ENCODE measurements at places on chromosomes 13 and 19.
A peak's percentile ranks its signal among the peaks of the same experiment; 100 is the strongest.

- DNase-seq, result no peak
Observed at GRCh38 chr13:109938255-109938936, 152.0 kb upstream of the IRS2 start.

GRCh38 chr19:46014941-46015686, 7.7 kb downstream of the PGLYRP1 start:
- DNase-seq, result peak; percentile 67

DNA sequence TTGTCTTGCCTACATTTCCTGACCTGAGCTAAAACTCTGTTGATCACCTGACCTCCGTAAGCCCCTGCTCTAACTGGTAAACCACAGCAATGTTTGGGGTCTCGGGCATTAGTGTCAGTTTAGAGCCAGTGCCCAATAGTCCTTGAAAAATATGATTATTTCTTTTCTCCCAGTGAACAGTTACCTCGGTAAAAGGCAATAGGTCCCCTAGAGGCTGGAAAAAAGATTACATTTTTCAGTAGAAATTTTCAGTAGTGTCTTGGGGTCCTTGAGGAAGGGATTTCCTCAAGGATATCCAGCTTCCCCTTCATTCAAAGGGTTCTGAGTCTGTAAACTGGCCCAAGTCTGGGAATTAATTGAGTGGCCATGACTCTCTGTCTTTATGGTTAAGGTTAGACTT, 177.5 kb downstream of the SLC7A1 start:
- DNase-seq, result no peak

DNA sequence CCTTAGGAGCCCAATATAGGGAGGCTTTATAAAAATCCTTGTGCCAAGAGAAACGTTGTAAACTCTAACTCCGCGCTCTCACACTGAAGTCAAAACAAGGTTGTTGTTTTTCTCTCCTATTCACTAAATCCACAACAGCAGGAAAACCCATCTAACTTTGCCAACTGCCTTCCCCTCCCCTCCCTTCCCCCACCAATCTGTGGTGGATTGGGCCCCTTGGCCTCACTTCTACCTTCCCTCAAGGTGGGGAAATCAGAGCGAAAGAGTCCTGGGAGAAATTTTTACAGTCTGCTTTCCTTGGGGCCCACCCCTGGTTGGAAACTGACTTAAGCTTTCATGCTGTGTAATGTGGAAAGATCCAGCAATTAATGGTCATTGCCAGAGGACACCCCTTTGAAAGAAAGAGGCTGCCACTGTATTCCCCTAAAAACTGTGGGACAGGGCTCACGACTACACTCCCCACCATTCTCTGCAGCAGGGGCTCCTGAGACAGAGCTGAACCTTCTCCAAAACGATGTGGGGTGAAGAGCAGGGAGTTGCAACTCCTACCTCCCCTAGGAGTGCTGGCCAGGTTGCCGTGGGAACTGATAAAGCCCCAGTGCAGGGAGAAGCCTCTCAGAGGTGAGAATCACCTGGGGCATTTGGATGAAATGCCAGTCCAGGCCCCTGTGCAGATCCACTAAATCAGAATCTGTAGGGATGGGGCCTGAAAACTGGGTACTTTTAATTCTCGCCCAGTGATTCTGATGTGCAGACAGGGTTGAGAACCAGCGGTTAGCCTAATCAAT, 1.1 kb downstream of the DHRS12 start:
- DNase-seq, result no peak

DNA sequence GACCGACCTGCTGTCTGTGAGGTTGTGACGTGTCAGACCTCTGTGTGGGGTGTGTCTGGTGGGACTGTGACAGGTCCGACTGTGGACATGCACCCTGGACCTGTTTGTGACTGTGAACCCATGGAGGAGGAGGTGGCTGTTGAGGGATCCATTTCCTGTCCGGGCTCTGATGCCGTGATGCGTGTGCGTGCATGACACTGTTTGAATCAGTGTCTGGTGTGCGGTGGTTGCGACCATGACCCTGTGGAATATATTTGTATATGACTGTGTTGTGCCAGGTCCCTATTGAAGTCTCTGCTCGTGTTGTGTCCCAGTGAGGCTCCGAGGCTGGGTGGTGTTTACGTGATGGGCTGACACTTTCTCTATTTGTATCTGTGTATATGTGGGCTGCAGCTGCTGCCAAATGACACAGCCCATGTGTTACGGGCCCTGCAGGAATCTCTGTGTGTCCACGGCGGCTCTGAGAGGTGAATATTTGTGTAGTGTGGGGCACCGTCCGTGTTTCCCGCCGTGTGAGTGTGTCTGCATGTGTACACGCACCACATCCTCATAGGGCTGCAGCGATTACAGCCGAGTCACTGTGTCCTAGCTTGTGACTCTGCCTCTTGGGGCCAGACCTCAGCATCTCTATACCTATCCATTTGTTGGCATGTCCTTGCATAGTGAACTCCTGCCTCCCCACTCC, 18.3 kb downstream of the CCDC97 start:
- no peak for DNase-seq

GRCh38 chr13:27551562-27551961, 68.8 kb downstream of the LNX2 start:
- DNase-seq, result no peak

DNA sequence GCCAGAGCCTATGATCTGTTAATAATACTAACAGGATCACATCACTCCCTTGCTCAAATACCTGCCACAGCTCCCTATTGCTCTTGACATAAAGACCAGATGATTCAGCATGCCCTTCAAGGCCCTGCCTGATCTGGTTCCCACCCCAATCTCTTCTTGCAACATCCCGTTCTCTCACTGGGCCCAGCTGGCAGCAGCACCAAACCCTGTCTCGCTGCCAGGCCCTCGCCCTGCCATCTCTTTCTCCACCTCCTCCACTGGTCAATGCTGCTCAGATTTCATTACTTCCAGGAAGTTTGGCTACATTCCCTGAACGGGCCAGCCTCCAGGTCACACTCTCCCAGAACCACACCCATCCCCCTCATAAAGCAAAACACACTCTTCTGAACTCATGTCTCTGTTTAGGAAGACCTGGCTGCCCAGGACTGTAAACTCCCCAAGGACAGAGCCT, 8.6 kb upstream of the BCAT2 start:
- no peak for DNase-seq

Data from activated CD4-positive, alpha-beta T cell treated with anti-CD3 and anti-CD28 coated beads, Interleukin-2, Interleukin-6, amounts not matched to agents 100 ng/mL and 50 ng/mL, durations not matched to agents 16 hours and 8 hours (primary cell).